ENCODE measurements at places on chromosomes 3 and 15.
A peak's percentile ranks its signal among the peaks of the same experiment; 100 is the strongest.

GRCh38 chr3:50345586-50346234 lies at the start of gene ZMYND10:
TSS of gene ZMYND10 (minus strand) at chr3:50345732. CDS start at chr3:50345579, 153 bp downstream.
- DNase-seq, result peak; percentile 47

DNA sequence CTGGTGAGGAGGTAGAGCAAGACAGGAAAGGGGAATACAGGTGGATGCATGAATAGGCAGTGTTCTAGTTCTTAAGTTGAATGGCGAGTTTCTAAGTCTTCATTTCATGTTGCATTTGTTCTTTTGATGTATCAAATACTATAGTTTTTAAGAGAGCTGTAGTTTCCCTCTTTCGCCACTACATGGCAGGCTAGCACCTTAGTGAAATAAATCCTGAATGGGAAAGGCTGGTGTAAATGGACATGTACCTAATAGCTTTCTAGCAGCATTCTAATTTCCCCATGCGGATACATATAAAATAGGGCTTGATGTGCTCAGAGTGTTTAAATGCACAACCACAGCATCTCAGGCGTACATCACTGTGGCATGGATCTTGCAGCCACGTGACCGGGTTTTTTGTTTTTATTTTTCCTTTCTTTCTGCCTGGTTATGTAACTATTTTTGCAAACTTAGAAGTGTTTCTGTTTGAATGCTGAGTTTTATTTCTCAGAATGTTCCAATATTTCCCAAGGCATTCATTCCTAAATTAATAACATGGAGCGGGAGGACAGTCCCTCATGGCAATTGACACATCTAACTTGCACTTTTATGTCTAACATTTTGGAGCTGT lies 23.5 kb upstream of the CLN6 start:
- no peak for DNase-seq

- no peak for DNase-seq
Measured at GRCh38 chr3:90016555-90016954, 909.1 kb downstream of the EPHA3 start.

- no peak for DNase-seq
Measured at GRCh38 chr3:35651426-35651825, 12.1 kb downstream of the ARPP21 start.

DNA sequence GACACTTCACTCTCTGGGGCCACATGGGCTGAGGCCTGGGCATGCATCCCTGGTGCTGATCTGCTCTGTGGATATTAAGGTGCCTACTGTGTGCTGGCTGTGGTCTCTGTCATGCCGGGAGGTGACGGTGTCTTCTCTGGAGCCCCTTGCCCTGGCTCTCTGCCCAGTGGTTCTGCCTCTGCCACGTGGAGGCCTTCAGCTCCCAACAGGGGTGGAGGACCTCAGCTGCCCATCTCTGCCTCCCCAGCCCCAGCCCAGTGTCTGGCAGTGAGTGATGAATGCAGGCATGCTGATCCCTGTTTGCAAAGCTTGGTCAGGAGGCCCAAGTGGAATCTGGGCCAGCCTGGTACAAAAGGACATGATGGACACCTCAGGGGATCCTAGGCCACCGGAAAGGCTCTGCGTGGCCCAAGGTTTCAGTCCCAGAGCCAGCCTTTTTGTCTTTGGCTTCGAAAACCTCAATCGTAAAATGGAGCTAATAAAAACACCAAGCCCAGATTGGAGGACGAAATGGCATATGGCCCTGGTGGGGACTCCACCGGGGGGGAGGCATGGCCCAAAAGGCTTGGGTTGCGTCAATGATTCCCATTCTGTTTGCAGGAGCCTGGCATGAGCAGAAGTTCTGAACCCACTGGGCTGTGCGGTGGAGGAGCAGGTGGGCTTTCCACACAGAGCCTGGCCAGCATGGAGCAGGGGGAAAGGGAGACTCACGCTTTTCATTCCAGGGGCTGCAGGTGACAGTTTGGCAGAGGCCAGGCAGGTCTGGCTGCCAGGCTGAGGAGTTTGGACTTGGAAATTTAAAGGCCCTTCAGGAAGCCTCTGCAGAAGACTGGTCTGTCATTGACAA lies 54.7 kb upstream of the KLF13 start:
- DNase-seq, result no peak

- DNase-seq, result no peak
Measured at GRCh38 chr3:134126153-134126552, 96.4 kb upstream of the SLCO2A1 start.

- DNase-seq, result no peak
Measured at GRCh38 chr3:87426918-87427317, 150.5 kb upstream of the POU1F1 start.

DNA sequence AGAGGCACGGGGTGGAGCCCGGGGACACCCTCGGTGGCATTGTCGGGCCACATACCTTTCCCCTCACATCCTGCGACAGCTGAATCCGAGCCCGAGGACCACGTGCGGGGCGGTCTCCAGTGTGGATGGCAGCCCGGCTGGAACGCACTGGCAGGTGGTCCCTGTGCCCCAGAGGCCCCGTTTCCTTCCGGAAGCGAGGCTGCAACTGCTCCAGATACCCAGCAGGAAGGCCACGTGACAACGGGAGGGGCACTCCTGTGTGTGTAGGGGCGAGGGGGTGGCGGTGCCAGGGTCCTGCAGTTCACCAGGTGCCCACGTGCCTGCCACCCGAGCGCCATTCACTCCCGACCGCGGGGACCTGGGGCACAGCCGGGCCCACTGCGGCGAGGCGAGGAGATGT lies 44.1 kb downstream of the APH1B start:
- DNase-seq, result no peak

DNA sequence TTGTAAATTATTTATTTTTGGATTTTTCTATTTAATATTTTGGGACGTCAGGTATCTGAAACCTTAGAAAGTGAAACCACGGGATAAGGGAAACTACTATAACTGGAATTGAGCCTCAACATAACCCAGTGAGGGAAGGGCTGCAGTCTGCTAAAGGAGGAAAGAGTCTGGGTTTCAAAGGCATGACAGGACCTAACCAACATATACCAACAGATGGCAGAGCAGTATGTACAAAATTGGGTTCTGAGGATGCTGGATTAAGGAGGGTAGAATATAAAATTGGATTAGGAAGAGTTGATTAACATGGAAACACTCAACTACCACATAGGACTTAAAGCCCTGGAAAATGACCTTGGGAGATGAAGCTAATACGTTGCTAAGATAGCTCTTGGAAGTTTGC lies 603.5 kb downstream of the MECOM start:
- DNase-seq, result no peak
